ENCODE measurements at places on chromosomes 6 and 20. TPM values are rescaled to one million over a fixed set of nuclear protein-coding genes. Genes with fewer than 3 reads are reported as not detected.

DNA sequence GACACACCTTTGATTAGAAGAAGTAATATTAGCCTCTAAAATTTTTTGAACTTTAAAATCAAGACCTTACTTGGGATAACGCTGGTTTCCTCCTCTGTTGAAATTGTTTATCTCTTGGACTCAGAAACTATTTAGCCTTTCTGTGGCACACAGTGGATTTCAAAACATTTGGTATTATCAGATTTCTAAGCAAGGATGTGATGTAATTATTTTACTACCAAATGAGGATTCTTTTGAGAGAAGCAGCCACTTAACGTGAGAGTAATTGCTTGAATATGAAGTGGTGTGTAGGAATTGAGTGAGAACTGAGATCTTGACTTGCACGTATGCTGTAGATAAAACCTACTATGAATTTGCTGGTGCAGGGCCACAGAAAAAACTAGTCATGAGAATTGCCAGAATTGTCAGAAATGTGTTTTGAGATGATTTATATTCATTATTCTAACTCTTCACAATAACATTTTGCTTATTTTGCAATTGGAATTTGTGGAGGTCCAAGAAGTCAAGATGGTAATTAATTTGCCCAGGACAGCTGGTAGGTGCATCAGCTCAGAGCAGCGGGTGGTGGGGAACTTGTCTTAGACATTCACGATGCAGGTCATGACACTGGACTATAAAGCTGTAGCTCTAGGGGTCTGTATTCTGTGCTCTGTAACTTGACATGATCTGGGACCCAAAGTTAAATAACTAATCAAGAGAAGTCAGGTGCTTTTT lies 53.4 kb downstream of the AKAP12 start:
- peak; percentile 61 for DNase-seq

DNA sequence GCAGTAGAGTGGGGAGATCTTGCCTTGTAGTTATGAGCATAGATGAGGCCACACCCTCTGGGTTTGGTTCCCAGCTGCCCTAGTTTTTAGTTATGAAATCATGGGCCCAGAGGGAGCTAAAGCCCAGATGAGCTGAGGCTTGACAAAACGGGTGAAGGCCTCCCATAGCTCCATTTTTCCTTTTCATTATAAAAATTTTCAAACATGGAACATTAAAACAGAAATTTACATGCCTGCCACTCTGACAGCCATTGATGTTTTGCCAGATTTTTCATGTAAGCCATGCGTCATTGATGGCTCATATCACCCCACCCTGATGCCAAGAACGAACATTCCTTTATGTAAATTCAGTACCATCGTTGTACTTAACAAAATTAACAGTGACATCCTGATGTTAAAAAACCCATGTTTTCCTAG lies 67.9 kb downstream of the IGF2R start:
- DNase-seq: peak; percentile 85

DNA sequence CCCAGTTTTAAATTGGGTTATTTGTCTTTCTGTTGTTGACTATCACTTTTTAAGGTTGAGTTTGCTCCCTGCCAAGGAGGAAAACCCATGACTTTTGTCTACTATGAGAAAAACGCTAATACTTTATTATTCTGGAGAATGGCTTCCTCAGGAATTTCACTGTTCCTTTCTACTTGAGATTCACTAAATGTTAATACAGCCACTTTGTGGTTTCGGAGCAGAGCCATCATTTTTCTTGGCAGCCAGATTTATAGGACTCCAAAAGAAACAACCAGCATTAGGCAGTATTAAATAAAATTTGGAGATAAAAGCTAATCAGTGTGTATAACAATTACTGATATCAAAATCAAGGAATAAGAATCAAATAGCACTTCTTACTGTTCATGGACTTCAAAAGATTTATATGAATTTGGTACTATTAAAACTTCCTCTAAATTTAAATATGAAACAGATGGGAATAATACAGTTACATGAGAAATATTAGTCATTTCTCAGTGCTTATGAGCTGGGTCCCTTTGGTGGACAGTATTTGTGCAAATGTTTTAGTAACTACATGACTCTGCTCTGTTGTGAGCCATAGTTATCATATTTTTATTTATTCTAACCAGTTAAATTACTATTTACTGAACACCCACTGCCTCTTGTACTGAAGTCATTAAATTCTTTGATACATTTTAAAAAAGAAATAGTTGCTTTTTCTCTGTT lies 64.1 kb upstream of the FBXO30 start:
- no peak for DNase-seq

DNA sequence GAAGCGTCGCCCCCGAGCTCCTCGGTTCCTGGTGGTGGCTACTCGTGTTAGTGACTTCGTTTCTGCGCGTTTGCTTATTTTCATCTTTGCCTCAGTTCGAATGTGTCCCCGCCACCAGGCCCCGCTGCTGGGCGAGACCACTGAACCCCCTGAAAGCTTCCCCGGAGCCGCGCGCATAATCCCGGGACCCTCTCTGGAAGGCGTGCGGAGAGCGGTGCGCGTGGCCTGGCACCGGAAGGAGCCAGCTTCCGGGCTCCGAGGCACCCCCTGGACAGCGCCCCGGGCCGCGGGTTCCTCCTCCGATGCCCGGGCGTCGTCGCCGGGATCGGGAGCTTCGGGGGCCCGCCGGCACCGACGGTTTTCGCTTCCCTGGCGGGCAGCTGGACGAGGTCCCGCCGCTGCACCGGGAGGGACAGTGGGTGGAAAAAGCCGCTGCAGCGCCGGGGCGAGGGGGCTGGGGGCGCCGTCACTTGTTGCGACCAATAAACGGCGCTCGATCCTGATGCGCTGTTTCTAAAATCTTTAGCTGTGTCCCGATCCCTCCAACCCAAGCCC lies 643 bp upstream of the SLC35D3 start:
- DNase-seq: no peak

- no peak for DNase-seq
Measured at GRCh38 chr20:62377064-62377461, 9.8 kb upstream of the RPS21 start.

- DNase-seq: peak; percentile 92
Measured at GRCh38 chr6:48641544-48641943, 530.5 kb upstream of the PTCHD4 start.

DNA sequence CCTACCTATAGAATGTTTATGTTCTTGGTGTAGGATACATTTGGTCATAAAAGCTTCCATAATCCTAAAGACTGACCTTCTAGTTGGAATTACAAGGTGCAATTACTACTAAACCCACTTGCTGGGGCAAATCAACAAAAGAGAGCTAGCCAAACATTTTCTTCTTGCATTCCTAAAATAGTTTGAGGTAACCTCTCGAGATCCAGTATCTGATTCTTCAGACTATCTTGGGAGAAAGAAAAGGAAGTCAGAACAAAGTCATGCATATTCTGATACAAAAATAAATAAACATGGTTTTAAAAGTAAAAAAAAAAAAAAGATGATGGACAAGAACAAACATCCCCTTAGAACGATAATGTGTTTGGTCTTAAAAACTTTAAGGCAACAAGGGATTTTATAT lies 294.2 kb upstream of the RSPO3 start:
- no peak for DNase-seq

DNA sequence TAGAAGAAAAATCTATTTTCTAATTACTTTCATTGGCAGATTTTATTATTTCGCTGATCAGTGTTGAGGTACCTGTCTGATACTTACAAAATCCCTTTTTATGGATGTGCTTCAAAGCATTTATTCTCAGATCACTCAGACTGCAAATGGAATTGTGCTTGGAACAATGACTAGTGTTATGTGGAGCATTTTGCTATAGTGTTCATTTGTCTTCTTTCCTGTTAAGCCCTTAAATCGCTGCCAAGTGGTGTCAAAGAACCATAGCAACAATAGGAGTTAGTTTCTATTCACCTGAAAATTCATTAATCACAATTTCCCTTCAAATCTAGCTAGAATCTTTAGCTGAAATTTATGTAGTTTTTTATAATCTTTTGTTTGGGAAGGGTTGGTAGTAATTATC lies 29.8 kb downstream of the SMPDL3A start:
- no peak for DNase-seq

GRCh38 chr6:89007209-89008000 lies 44.0 kb upstream of the RNGTT start:
- no peak for DNase-seq

DNA sequence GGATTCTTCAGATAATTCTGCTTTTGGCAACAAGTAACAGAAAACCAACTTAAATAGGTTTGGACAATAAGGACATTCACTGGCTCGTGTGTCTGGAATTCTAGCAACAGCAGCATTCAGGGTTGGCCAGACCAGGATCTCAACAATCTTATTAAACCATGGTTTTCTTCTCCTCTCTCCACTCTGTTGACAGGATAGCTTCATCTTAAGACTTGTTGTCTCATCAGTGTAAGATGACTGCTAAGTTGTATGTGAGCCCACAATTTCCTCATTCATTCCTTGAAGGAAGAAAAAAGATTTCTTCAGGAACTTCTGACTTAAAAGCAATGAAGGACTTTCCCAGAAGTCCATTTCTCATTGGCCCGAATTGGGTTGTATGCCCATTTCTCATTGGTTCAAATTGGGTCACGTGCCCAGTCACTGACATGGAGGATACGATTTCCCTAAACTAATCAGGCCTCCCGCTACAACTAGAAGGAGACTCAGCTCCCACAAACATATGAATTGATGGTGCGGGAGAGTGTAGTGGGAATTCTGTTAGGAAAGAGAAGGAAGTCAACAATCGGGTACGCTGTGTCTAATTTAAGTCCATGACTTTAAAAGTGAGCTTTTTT lies 83.7 kb downstream of the SLC22A3 start:
- peak; percentile 42 for DNase-seq

- DNase-seq: peak; percentile 49
Measured at GRCh38 chr6:122322824-122323223, 76.6 kb upstream of the HSF2 start.

- no peak for DNase-seq
Measured at GRCh38 chr20:707451-708110, 32.0 kb upstream of the SCRT2 start.

GRCh38 chr6:44373787-44374186 lies 13.7 kb upstream of the CDC5L start:
- no peak for DNase-seq

- DNase-seq: peak; percentile 93
Measured at GRCh38 chr6:158060455-158061360, 79.0 kb downstream of the SYNJ2 start.

GRCh38 chr20:56389807-56390206 lies 2.2 kb downstream of the AURKA start:
- no peak for DNase-seq

The CDH4 gene
- 6.8 TPM for polyA plus RNA-seq

The RAET1G gene
- polyA plus RNA-seq: 8.9 TPM

The CHRNA4 gene
- polyA plus RNA-seq: not detected

The GRM1 gene
- polyA plus RNA-seq: 0.03 TPM

The TCF15 gene
- polyA plus RNA-seq: not detected

Measured in fibroblast of lung (primary cell).